Activated naive CD8-positive, alpha-beta T cell treated with anti-CD3 and anti-CD28 coated beads, Interleukin-2, amount 10 ng/mL, durations not matched to agents 7 days and 5 days (primary cell): ENCODE measurements at places on chromosomes 13 and 19.

DNA sequence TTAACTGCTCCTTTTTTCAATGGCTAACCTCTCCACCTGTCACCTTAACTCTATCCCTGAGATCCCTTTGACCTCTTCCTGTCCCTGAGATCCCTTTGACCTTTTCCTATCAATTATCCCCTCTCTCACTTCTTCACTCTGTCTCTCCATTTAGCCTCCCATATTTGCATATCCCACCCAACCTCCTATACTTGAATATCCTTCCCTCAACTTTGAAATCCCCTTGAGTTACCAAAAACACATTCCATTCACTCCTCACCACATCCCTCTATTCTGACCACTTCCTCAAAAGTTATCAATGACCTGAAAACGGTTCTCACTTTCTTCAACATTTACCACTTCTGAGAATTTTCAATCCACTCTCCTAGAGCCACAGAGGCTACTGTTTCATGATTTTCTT lies 3.0 kb downstream of the MYCBP2 start:
- DNase-seq = no peak

DNA sequence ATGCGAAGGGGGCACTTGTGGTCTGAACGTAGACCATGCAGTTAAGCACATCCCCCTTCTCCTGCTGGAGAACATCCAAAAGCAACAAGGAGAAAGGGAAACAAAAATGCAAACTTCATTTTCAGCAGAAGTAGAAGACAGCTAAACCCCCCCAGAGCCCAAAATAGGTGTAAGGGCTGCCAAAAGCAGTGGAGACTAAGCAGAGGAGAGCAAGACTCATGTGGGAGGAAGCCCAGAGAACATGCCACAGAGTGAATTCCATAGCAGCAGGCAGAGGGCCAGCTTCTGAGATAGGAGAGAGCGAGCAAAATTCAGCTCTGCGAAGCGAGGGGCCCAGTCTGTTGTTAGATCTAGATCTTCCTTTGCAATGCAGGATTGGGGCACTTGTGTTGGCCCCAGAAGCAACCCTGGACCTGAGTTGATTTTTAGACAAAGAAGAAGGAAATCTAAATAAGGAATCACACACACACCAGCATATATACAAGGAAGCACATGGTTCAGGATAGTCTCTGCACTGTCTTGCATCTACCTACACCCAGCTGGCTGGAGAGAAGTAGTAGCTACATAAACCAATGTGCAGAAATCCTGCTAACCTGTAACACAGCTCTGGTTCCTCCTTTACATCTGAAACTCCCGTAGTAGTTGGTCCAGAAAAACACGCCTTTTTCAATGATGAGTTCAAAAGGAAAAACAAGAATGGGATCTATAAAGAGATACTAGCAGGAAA lies 199.6 kb downstream of the SPRY2 start:
- DNase-seq = no peak

DNA sequence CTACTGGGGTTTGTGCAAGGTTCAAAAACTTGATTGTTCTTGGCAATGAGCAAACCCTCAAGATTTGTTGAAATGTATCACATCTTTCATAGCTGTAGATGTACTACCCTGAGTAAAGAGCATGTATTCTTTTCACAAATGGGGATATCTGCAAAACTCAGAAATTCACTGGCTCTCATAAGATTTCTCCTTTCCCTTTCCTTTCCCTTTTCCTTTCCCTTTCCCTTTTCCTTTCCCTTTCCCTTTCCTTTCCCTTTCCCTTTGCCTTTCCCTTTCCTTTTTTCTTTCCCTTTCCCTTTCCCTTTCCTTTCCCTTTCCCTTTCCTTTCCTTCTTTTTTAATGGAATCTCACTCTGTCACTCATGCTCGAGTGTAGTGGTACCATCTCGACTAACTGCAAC lies 69.1 kb downstream of the FNDC3A start:
- DNase-seq = no peak

DNA sequence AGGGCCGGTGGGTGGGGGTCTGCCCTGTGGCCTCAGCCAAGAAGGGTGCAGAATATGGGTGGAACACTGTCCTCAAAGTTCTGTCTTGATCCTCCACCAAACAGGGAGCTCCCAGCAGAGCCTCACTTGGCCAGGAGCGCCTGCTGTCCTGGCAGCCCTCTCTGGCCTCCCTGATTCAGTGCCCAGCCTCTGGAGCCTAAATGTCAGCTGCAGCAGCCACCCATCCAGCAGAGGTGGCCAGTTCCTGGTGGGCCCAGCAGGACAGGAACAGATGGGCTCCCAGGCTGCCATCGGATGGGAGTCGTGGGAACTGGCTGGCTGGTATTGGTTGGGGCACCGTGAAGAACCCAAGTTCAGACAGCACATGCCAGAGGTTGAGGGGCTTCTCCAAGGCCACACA lies 1.8 kb upstream of the USE1 start:
- no peak for DNase-seq

DNA sequence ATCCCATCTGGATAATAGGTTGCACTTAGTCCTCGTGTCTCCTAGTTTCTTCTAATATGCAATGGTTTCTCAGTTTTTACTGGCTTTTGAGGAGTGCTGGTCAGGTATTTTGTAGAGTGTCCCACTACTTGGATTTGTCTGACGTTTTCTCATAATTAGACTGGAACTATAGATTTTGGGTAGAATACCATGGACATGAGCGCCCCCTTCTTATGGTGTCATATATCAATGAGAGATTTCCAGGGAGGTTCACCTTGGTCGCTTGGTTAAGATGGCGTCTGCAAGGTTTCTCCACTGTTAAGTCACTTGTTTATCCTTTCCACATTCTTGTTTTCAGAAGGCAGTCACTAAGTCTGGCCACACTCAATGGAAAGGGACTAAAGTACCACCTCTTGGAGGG lies 6.7 kb downstream of the SOHLH2 start:
- no peak for DNase-seq

DNA sequence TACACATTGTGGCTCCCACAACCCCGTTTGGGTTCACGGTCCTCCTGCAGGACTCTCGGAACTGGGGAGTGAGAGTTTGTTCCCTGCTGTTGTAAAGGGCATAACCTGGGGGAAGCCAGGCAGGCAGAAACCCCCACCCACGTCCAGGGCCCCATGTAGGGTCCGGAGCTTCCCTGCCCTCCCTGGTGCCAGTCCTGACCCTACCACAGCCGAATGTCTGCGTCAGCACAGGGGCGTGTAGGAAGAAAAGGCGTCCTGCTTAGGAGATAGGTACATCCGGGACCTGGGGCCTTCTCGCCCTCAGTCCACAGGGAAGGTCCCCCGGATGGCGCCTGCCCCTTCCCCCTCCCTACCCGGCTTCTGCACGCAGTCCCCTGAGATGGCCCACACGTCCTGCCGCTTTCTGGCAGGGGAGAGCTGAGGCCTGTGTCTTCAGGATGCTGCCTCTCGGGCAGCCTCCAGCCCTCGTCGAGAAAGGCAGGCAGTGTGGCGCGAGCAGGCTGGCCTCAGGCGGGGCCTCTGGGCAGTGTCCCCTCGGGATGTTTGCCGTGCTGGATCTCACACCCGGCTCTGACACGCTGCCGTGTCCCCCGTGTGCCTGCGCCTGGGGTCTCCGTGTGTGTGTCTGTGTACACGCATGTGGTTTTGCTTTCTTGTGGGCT lies 19.1 kb downstream of the CSNK1G2 start:
- no peak for DNase-seq

DNA sequence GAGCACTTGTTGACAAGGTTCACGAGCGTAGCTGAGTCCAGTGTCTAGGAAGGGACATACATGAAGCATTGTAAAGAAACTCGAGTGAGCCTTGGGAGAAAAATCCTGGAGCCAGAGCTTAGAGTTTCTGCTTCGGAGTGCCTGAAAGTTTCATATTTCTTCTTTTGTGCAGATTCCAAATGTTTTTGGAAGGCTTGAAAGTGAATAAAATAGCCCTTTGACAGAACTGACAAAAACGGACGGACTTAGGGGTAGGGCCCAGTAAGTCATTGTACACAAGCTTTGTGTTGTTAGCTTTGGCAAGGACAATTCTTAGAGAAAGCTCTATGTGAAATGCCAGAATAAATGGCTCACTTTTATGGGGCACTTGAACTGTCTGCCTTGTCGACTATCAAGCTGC lies 2.8 kb downstream of the RNF113B start:
- DNase-seq = no peak

DNA sequence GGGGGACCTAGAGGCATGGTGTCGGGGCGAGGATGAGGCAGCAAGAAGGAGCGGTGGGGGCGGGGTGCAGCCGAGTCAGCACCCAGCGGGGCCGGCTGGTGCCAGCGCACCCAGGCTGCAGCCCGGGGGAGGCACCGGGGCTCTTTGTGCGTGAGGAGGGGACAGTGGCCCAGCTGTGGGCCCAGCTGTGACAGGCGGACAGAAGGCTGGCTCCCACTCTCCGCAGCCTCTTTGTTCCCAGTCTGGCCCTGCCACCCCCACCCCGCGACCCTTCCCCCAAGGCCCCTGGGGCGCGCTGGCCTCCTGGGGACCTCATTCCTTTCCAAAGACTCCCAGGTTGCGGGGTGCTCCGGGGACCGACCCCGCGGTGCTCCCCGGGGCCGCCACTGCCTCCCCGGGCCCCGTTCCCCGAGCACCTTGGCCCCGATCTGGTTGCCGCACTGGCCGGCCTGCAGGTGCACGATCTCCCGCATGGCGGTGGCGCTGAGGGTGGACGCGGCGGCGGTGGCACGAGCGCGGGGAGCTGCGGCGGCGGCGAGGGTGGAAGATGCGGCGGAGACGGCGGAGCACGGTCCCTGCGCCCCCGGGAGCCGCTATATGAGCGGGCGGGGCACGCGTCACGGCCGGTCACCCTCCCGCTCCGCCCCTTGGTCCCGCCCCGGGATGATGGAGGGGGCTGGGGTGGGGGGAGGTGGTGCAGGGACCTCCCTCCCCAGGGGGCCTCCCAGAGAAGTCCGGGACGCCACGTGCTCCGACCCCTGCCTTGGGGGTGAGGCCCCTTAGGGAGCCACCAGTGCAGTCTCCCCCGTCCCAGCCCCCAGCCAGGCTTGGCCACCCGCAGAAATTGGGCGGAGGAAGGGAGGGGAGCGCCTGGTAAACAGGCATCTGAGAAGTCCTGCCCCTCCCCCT lies at the start of gene TUBB4A:
TUBB4A (minus strand) TSS at position 570 of the 909 bp plus-strand sequence; CDS start at position 473, 97 bp downstream.
- DNase-seq = peak; percentile 78

GRCh38 chr19:17183858-17184321 lies 31.3 kb upstream of the USE1 start:
- DNase-seq = peak; percentile 60

- no peak for DNase-seq
These were observed 1.3 kb downstream of the RAD23A start for GRCh38 chr19:12946731-12947496.

DNA sequence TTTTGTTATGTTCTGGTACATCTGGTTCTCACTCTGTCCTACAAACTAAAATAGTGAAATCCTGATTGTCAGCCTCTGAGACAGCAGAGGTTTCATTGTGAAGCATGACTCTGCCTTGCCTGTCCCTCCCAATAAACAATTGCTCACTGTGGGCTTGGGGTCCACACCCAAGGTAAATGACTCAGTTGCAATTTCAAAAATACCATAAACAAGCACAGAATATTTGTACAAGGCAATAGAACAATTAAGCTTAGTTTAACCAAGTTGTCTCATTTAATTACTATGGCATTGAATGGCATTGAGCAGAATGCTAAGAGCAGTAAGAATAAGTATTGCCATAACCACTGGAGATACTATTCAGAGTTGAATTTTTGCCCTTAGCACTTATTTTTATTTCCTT lies 353.6 kb downstream of the SPRY2 start:
- no peak for DNase-seq

DNA sequence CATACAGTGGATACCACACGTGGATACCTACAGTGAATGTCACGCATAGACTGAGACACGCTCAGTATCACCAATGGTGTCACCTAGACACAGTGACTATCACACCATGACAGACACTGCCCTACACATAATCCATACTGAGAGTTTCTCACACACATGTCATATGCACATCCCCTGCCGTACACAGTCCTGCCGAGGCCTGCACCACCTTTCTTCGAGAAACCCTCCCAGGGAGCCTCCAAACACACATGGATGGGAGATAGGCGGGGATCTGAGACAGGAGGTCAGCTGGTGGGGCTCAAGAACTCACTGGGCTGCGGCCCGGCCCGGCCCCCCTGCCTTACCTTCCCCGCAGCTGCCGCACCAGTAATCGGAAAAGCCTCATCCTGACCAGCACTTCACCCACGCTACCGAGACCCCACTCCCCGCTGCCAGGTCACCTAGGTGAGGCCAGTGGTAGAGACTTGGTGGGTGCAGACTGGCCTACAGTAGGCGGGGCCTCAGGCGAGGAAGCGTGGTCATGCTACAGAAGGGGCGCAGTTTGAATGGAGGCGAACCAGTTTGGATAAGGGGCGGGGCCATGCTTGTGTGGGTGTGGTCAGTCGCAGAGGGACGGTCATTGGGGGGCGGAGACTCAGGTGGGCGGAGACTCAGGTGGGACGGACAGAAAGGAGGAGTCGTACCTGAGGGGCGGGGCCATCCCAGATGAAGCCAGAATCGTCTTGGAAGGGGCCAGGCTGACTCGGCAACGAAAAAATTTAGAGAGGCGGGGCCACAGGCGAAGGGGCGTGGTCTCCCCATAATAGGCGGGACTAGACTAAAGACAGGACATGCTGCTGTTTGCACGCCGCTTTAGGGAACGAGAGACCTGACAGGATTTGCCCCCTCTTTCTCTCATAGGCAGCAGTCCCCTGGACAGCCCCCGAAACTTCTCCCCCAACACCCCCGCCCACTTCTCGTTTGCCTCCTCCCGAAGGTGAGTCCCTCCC lies 2.1 kb downstream of the MAST1 start:
- peak; percentile 66 for DNase-seq
